Hippocampal formation (tissue), 2 donors: ENCODE measurements at places on chromosomes 7 and 10.

GRCh38 chr7:297611-298374 is 7.8 kb downstream of the FOXL3 start:
- DNase-seq = no peak

DNA sequence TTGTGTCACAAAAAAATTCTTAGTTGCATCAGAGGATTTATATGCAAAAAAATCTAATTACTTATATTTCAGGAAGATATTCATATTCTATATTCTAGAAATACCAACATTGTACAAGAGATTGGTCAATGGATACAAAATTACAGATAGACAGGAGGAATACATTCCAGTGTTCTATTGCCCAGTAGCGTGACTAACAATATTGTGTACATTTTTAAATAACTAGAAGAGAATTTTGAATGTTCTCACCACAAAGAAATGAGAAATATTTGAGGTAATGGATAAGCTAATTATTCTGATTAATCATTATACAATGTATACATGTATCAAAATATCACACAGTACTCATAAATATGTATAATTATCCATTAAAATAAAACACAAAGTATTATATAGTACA is 253.3 kb downstream of the IPMK start:
- no peak for DNase-seq

DNA sequence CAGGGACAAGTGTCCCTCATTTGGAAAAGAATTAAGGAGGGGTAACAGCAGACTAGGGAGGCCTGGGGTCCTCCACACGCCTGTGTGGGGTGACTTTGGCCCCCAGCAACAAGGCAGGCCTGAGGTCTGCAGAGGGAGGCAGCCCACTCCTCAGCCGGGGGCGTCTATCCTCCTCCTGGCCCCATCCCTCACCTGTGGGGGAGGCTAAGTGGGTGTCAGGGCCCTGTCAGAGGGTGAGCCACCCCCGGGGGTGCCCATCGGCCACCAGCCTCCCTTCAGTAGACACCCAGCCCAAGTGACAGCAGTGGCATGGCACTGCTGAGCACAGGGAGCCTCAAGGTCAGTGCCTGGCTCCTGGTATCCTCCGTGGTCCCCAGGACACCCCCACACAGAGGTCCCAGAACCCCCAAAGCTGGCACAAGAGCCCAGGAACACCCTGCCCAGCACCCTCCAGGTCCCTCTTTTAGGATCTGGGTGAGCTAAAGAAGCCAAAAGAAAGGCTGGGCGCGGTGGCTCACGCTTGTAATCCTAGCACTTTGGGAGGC is 693 bp upstream of the FXYD4 start:
- DNase-seq = no peak

- no peak for DNase-seq
Measured at GRCh38 chr7:133023370-133024071, 58.4 kb downstream of the CHCHD3 start.

- no peak for DNase-seq
Measured at GRCh38 chr7:151775547-151776443, 101.1 kb downstream of the PRKAG2 start.

GRCh38 chr10:91022390-91022789 is 101.5 kb upstream of the ANKRD1 start:
- DNase-seq = no peak

DNA sequence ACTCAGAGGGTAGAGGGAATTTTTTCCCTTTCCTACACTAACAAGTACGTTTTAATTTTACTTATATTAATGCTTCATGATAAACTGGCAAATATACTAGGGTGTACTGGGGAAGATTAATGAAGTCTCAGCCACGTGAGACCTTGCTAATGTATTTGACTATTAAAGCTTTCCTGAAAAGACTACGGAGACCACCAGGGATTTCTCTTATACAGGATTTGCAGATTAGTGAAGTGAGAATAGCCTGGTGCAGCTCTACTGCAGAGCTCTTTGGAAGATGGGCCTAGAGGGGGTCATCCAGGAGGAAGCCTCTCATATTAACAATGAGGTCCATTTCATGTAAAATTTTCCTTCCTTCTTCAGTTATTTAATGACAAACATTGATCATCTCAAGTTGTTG is 379.0 kb downstream of the SORCS1 start:
- DNase-seq = no peak
